ENCODE measurements at places on chromosomes 7 and 10.

- DNase-seq, result no peak
Observed at GRCh38 chr7:50285269-50285668, 19.2 kb upstream of the IKZF1 start.

DNA sequence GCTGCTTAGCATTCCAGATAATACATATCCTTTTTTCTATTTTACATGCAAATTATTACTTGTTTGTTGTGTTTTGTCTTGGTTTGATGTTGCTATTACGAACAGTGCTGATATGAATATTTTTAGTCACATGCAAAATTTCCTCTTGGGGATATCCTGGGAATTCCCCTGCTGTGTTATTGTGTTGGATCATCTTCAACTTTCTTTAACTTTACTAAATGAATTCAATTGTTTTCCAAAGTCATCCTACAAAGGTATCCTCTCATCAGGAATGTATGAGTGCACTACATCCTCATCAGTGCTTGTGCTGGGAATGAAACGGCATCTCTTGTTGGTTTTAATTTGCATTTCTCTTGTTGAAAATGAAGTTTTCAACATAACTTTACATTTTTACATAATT, 87.1 kb downstream of the AASS start:
- no peak for DNase-seq

GRCh38 chr7:3032256-3032655, 11.4 kb downstream of the CARD11 start:
- no peak for DNase-seq

GRCh38 chr7:92723943-92724342, 112.4 kb downstream of the CDK6 start:
- no peak for DNase-seq

DNA sequence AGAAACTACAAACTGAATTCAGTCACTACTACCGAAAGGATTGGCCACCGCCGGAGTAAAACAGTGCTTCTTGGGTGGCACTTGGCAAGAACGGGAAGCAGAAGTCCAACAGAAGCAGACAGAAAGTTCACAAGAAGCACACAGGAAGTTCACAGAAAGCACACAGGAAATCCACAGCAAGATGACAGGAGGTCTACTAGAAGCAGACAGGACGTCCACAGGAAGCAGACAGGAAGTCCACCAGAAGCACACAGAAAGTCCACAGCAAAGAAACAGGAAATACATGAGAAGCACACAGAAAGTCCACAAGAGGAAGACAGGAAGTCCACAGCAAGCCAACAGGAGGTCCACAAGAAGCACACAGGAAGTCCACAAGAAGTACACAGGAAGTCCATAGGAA, 399.2 kb upstream of the AUTS2 start:
- no peak for DNase-seq

GRCh38 chr10:103651783-103652476, 158.4 kb downstream of the NEURL1 start:
- DNase-seq, result no peak

- no peak for DNase-seq
Observed at GRCh38 chr7:100154651-100155491, 3.7 kb downstream of the TRAPPC14 start.

DNA sequence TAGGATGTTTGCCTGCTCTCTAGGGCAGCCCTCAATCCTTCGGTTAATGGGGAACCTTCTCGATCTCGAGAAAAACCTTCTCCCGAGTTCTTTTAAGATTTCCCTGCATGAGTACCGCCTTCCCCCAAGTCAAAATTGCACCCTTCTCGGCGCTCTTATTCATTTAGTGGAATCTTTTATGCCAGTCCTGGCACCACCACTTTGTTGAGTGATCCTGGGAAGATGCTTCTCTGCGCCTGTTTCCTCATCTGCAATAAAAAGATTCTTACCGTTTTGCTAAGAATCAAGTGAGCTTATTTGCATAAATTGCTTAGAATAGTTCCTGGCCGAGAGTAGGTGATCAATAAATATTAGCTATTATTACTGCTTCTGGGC, 697 bp downstream of the ARPC1A start:
- peak; percentile 43 for DNase-seq

DNA sequence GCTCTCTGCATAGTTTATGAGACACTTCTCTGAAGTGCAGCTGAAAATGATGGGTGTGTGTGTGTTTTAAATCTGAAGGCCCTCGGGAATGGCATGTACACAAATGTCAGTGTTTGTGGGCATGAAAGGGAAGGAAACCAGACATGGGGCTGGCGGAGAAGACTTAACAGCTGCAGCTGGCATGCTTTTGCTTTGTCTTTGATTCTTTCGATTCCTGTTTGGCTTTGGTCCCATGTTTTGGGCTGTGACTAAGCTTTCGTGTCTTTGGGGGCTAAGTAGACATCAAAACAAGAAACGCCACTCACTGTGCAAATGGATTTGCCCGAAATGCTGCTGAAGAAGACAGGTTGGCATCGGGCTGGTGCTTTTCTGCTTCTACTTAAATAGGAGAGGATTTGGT, 179.3 kb downstream of the PFKFB3 start:
- DNase-seq, result no peak

DNA sequence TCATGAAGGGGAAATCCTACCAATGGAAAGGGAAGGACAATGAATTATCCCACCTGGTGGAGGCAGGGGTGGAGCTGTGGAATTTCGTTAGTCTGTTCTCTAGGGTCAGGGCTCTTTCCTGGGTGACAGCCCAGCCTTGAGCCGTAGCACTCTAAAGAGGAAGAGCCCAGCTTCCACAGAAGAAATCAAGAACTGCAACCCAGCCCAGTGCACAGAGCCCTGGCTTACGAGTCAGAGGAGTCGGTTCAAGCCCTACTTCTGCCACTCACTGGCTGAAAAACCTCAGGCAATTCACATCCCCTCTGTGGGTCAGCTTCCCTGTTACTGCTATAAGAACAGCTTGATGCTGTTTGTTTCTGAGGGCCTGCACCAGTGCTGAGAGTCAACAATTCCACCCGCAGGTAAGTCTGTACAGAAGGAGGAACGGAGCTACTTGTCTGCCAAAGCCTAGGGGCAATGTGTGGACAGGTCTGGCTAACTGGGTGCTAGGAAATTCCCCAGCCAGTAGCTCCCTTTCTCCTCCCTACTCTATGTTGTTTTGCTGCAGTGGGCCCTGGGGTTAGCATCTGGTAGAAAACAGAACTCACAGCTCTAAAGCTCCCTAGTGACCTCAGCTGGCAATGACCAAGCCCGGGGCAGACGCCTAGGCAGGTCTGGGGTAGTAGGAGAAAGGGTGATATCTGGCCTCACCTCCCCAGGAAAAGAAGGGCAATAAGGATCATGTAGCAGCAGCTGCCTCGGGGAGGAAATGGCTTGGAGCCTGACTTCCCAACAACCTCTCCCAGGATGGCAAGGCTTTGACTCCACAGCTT, 3.3 kb downstream of the AVPI1 start:
- DNase-seq, result no peak

GRCh38 chr10:50529660-50530059, 94.1 kb downstream of the SGMS1 start:
- no peak for DNase-seq

DNA sequence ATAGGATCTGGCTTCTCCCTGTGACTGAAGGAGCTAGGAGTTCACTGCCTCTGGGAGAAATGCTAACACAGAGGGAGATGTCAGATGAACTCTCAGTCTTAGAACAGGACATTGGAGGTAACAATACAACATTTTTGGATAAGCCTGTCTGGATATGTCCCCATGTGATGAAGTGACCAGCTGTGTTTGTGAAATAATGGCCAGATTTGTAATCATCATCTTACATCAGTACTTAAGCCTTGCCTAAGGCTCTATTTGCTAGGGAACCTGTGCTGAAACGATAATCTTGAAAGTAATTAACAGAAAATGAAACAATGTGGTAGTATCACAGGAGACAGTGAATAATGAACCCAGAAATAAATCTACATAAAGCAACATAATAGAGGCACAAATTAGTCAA, 56.2 kb downstream of the CRPPA start:
- no peak for DNase-seq

- peak; percentile 81 for DNase-seq
Observed at GRCh38 chr7:151518105-151518946, 1.4 kb downstream of the RHEB start.

DNA sequence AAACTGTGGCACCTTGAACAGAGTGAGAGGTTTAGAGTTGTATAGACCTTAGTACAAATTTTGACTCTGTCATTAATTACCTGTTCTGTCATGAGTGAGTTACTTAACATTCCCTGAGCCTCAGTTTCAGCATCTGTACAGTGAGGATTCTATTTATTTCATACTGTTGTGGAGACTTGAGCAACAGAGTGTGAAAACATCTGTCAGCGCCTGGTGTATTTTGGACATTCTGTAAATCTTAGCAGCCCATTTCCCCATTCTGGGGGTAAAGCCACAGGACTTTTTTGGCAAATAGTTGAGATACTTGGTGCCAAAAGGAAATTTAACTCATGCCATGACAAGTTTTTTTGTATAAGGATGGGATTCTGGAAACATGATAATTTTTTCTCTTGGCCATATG, 94.8 kb downstream of the AUTS2 start:
- no peak for DNase-seq

DNA sequence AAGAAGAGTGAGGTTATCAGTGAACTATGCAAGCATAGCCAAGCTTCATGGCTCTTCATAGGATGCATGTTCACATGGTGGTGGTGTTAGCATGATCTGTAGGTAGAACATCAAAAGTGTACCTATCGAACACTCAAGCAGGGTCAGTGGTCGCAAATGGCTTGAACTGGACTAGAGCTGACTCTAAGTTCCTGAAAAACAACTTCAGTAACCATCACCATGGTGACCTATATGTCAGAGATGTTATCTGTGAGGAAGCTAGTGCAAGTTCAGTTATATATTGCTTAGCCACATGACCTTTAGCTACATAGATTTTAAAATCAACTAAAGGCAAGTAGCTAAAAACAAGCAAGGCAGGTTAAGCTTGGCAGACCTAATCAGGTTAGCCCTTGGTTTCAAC, 163.1 kb upstream of the AGR3 start:
- DNase-seq, result peak; percentile 16

- DNase-seq, result no peak
Observed at GRCh38 chr7:106127984-106128780, 16.1 kb upstream of the SYPL1 start.

- no peak for DNase-seq
Observed at GRCh38 chr7:150446288-150446938, 4.0 kb upstream of the GIMAP8 start.

GRCh38 chr7:36348256-36348655, 41.4 kb upstream of the ANLN start:
- DNase-seq, result no peak

DNA sequence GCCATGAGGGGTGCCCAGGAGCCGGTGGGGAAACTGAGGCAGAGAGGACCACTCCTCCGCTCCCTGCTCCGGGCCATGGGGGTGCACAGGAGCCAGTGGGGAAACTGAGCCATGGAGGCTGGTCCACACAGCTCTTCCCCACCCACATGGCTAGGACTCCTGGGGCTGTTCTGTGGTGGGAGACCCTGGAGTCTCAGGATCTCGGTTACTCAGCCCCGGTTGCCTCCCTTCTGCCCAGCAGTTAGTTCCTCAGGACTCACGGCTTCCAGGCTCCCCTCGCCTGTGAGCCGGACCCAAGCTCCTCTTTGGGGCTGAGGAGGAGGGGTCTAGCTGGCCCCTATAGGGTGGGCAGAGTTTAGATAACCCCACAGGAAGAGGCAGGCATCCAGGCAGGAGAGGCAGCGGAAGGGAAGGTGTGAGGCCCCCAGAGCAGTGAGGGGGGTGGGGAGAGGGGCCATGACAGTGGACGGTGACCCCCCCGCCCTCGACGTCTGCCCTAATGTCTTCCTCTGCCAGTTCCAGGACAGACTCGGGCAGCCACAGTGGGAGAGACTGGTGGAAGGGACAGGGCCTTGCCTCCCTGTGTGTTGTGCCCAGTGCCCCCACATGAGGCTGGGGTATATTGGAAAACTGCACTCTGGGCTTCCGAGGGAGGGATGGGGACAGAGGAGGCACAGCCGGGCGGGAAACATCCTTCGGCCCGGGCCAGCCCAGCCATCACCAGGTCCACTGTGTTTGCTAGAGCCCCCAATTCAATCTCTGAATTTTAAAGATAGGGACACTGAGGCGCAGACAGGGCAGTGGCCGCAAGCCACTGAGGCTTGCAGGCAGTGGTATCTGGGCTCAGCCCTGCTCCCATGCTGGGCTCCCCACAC, 4.3 kb downstream of the ELFN1 start:
- no peak for DNase-seq

DNA sequence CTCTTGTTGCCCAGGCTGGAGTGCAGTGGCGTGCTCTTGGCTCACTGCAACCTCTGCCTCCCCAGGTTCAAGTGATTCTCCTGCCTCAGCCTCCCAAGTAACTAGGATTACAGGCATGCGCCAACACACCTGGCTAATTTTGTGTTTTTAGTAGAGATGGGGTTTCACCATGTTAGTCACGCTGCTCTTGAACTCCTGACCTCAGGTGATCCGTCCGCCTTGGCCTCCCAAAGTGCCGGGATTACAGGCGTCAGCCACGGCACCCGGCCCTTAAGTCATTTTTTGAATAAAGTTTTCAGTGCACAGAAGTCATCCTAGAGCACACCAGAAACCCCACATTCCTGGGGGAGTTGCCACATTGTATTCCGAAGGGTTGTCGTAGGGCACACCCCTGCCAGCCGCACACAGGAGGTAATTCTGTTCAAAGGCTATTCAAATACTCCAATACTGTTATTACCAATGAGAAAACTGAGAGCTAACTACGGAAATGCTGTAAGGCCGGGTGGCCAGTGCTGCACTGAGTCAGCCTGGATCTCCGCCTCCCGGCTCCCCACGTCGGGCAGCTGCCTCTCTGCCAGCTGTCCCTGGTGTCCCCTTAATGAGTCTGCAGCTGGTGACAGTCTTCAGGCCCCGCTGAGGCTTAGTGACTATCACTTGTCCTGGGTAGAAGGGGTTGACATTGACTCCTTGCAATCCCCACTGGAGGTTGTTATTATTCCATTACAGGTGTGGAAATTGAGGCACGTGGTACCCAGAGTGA, 8.6 kb upstream of the RFC2 start:
- DNase-seq, result peak; percentile 59

DNA sequence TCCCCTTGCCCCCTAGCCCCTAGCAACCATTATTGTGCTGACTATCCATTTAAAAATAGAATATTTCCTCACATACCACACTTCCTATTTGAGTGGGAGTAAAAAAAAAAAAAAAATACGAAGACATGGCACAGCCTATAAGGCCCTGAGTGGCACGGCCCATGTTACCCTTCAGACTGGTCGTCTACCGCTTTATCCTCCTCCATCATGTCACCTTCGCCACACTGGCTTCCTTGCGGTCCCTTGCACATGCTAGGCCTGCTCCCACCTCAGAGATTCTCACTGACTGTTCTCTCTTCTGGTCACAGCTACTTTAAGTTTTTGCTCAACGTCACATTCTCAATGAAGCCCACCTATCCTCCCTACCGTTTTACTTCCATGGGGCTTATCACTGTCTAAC, 130.3 kb downstream of the ATE1 start:
- DNase-seq, result no peak

GRCh38 chr10:5466451-5467206, 32.7 kb downstream of the CALML5 start:
- DNase-seq, result peak; percentile 86

DNA sequence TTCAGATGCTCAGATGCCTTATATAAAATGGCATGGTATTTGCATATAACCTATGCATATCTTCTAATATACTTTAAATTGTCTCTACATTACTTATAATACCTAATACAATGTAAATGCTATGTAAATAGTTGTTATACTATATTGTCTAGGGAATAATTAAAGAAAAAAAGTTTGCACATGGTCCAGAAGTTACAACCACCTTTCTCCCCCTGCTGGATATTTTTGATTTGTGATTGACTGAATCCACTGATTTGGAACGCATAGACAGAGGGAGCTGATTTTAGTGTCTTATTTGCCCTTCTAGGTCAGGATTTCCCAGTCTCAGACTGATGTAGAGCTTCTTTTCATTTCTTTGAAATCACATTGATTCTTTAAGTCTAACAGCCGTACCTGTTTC, 31.8 kb downstream of the MDFIC start:
- no peak for DNase-seq
